ENCODE measurements at places on chromosomes 13 and 19. TPM values are rescaled to one million over a fixed set of nuclear protein-coding genes. Genes with fewer than 3 reads are reported as not detected.
A peak's percentile ranks its signal among the peaks of the same experiment; 100 is the strongest.

DNA sequence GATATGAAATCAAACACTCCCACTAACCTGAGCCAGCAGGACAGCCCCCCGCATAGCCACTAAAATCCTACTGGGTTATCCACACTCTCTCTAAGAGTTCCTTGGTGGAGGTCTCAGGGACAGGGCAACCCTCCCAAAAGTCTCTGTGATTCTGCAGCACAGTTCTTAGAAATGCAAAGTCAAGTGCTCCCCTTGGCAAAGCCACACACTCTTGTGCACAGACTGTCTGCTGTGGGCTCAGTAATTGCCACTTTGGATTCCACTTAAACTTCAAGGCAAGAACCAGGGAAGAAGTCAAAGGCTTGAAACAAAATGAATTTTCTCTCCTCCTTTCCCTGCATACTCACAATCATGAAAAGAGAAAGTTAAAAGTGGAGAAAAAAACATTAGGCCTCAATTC is 61.5 kb downstream of the DOCK9 start:
- H3K27me3 ChIP-seq = no peaks in the 10 kb centered on the region
- peaks cover 8% of the 10 kb centered on the region for H3K36me3 ChIP-seq
- H3K4me3 ChIP-seq = no peak overlapping the region
- no peak overlapping the region for H3K27ac ChIP-seq
- no peaks in the 10 kb centered on the region for H3K4me1 ChIP-seq
- DNase-seq = no peak

DNA sequence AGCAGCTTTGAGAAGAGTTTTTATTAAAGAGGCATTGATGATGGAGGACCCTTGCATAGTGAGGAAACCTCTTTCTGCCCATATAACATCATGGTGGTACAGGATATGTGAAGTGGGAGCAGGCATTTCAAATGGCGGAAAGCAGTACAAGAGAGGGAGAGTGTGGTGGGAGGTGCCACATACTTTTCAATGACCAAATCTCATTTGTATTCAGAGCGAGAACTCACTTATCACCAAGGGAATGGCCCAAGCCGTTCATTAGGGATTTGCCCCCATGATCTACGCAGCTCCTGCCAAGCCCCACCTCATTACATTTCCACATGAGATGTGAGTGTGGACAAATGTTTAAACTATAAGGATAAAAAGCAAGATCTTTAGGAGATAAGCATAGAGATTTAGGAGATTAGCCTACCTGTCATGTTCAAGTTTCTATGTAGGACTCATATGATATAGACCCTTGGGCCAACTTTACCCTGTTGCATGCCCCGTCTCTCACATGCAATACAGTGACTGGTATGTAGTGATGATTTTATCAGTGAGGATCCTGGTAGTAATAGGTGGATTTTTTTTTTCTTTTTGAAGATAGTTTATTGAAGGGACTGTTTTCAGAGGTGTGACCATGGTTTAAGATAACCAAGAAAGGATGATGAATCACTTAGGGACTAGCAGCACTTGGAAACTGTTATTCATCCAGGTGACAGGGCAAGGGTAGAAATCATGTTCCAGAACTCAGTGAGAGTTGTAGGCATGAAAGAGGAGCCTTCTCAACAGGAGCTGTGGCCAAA is 38.3 kb downstream of the DNAJC15 start:
- no peaks in the 10 kb centered on the region for H3K36me3 ChIP-seq
- H3K4me1 ChIP-seq = peaks cover 4% of the 10 kb centered on the region
- no peak for DNase-seq
- no peak overlapping the region for H3K4me3 ChIP-seq
- H3K27ac ChIP-seq = no peak overlapping the region

DNA sequence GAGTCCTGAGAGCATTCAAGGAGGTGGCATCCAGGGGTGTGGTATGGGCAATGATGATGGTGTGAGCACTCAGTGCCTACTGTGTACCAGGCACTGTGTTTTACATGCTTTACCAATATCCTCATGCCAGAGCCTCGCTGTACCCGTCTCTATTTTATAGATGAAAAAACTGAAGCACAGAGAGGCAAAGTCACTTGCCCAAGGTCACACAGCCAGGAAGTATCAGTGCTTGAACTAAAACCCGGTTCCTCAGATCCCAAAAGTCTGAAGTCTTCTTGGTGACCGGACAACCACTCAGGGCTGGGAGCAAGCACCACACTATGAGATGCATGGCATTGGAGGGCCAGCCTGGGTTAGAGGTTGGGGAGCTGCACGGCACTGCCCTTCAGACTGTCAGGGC is 84.1 kb downstream of the CHST8 start:
- no peaks in the 10 kb centered on the region for H3K36me3 ChIP-seq
- H3K27me3 ChIP-seq = no peaks in the 10 kb centered on the region
- peak; percentile 43 for DNase-seq
- H3K4me1 ChIP-seq = no peaks in the 10 kb centered on the region
- no peak overlapping the region for H3K27ac ChIP-seq

The CLASRP gene
- 105 TPM for total RNA-seq

The SKA3 gene
- 0.91 TPM for total RNA-seq

DNA sequence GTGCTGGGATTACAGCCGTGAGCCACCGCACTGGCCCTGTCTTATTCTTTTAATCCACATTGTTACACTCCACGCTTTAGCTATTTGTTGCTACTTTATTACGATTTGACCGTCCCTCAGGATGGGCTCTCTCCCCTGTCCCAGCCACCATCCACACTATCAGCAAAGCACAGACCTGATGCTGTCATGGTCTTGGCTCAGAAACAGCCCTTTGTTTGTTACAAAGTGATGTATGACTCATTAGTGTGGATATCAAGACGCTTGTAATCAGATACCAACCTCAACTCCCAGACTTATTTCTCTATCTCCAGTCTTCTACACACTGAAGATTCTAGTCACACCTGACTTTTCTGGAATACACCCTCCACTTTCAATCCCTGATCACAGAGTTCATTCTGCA is 84.6 kb upstream of the FREM2 start:
- H3K27ac ChIP-seq = no peak overlapping the region
- no peak for DNase-seq
- H3K4me3 ChIP-seq = no peak overlapping the region
- no peaks in the 10 kb centered on the region for H3K36me3 ChIP-seq
- H3K27me3 ChIP-seq = no peaks in the 10 kb centered on the region

The ELF1 gene
- 77.0 TPM for total RNA-seq

DNA sequence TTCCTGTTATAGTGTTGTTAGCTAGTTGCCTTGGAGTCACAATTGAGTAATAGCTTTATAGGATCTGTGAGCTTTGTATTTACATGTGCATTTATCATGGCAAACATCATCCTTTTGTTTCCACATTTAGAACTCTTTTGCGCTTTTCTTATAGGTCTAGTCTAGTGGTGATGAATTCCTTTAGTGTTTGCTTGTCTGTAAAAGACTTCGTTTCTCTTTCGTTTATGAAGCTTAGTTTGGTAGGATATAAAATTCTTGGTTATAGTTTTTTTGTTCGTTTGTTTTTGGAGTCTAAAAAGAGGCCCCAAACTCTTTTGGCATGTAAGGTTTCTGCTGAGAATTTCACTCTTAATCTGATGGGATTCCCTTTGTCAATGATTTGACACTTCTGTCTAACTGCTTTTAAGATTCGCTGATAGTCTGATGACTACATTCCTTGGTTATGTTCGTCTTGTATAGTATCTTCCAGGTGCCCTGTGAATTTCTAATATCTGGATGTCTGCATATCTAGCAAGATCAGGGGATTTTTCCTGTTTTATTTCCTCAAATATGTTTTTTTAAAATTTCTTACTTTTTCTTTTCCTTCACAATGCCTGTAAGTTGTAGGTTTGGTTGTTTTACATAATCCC is 20.2 kb downstream of the DNAJC3 start:
- H3K4me1 ChIP-seq = peaks cover 2% of the 10 kb centered on the region
- H3K27ac ChIP-seq = no peak overlapping the region
- DNase-seq = no peak
- no peaks in the 10 kb centered on the region for H3K27me3 ChIP-seq
- H3K4me3 ChIP-seq = no peak overlapping the region

The ZNF790 gene
- 7.6 TPM for total RNA-seq

DNA sequence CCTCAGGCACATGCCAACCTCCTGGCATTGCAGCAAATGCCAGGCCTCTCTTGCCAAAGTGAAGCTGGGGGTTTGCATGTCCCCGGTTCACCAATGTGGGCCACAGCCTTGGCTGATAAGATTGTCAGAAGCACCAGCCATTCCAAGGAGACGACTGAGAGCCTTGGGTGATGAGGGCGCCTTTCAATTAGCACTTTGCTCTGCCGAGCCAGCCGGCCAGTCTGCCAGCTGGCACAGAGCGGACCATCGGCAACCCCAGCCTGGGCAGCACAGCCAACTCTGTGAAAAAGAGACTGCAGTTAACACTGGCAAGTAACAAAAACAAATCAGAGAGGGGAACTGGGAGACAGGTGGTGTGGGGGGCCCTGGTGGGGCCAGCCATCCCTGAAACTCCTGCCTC is 67.3 kb downstream of the EFNB2 start:
- H3K36me3 ChIP-seq = no peaks in the 10 kb centered on the region
- H3K4me1 ChIP-seq = no peaks in the 10 kb centered on the region
- no peak overlapping the region for H3K4me3 ChIP-seq
- no peak for DNase-seq

- no peaks in the 10 kb centered on the region for H3K27me3 ChIP-seq
- no peak overlapping the region for H3K4me3 ChIP-seq
- DNase-seq = no peak
Measured at GRCh38 chr13:110286833-110287819, 19.8 kb downstream of the COL4A1 start.

GRCh38 chr19:51398096-51398704 is 7.8 kb upstream of the C19orf84 start:
- no peaks in the 10 kb centered on the region for H3K36me3 ChIP-seq
- H3K4me1 ChIP-seq = no peaks in the 10 kb centered on the region
- H3K27me3 ChIP-seq = no peaks in the 10 kb centered on the region

- H3K27ac ChIP-seq = no peak overlapping the region
- H3K36me3 ChIP-seq = no peaks in the 10 kb centered on the region
- no peak overlapping the region for H3K4me3 ChIP-seq
- no peak for DNase-seq
Measured at GRCh38 chr19:46256855-46257254, 27.3 kb downstream of the IGFL1 start.

The EPSTI1 gene
- total RNA-seq = 13.6 TPM

- DNase-seq = no peak
- H3K27ac ChIP-seq = no peak overlapping the region
- H3K4me1 ChIP-seq = no peaks in the 10 kb centered on the region
- no peaks in the 10 kb centered on the region for H3K27me3 ChIP-seq
- H3K4me3 ChIP-seq = no peak overlapping the region
Measured at GRCh38 chr19:49327878-49328544, 3.0 kb upstream of the SLC6A16 start.

The ZNF208 gene
- 12.6 TPM for total RNA-seq

GRCh38 chr19:53915000-53915399 is 5.9 kb downstream of the CACNG7 start:
- DNase-seq = no peak
- no peaks in the 10 kb centered on the region for H3K27me3 ChIP-seq
- no peak overlapping the region for H3K4me3 ChIP-seq

The RNF113B gene
- not detected for total RNA-seq

GRCh38 chr13:112793545-112794445 is 104.0 kb downstream of the ATP11A start:
- no peaks in the 10 kb centered on the region for H3K36me3 ChIP-seq
- no peak overlapping the region for H3K27ac ChIP-seq
- H3K4me1 ChIP-seq = no peaks in the 10 kb centered on the region
- H3K4me3 ChIP-seq = no peak overlapping the region

GRCh38 chr19:50244695-50245094 is 41.3 kb downstream of the MYH14 start:
- no peaks in the 10 kb centered on the region for H3K27me3 ChIP-seq
- H3K36me3 ChIP-seq = no peaks in the 10 kb centered on the region
- no peak for DNase-seq
- H3K27ac ChIP-seq = no peak overlapping the region

The IGSF23 gene
- not detected for total RNA-seq

The ADM5 gene
- total RNA-seq = 0.94 TPM

DNA sequence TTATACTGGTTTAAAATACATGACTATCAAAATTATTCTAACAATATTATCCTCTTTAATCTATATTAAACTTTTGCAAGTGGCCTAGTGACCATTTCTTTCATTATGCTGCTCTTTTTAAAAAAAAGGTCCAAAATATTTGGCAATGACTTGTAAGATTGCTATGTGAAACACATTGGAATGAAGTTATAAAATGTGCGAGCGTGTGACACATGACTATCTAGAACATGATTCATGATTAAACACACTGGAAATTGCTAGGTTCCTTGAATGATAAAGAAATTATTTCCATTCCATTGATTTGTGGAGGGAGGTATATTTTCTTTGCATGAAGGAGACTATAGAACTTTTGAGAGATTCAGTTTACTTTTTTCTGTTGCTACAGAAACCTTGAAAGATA is 739.1 kb downstream of the DIAPH3 start:
- no peak overlapping the region for H3K27ac ChIP-seq
- H3K36me3 ChIP-seq = no peaks in the 10 kb centered on the region
- no peaks in the 10 kb centered on the region for H3K27me3 ChIP-seq
- no peak overlapping the region for H3K4me3 ChIP-seq
- no peak for DNase-seq

The KIR3DL2 gene
- not detected for total RNA-seq

DNA sequence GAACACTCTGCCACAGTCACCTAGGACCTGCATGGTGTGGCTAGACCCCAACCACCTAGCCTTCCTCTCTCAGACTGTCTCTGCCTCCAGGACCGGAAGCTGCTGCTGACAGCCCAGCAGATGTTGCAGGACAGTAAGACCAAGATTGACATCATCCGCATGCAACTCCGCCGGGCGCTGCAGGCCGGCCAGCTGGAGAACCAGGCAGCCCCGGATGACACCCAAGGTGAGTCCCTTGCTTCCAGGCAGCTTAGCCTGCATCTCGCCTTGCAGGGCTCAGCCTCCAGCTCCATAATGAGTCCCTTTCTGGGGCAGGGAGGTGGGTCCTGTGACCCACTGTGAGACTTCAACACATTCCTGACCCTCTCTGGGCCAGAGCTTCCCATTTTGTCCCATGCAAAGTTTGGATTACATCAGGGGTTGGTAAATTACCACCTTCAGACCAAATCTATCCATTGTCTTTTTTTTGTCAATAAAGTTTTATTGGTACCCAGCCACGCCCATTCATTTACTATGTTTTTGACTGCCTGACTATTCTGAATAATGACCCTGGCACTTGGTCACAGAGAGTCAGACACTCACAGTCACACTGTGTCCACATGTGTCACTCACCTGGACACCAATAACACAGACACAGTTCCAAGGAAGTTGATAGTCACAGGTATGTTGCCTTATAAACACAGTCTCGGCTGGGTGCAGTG is 13.4 kb downstream of the PKN1 start:
- H3K36me3 ChIP-seq = peaks cover 6% of the 10 kb centered on the region
- H3K4me3 ChIP-seq = no peak overlapping the region
- no peak overlapping the region for H3K27ac ChIP-seq
- no peak for DNase-seq
- H3K27me3 ChIP-seq = no peaks in the 10 kb centered on the region

DNA sequence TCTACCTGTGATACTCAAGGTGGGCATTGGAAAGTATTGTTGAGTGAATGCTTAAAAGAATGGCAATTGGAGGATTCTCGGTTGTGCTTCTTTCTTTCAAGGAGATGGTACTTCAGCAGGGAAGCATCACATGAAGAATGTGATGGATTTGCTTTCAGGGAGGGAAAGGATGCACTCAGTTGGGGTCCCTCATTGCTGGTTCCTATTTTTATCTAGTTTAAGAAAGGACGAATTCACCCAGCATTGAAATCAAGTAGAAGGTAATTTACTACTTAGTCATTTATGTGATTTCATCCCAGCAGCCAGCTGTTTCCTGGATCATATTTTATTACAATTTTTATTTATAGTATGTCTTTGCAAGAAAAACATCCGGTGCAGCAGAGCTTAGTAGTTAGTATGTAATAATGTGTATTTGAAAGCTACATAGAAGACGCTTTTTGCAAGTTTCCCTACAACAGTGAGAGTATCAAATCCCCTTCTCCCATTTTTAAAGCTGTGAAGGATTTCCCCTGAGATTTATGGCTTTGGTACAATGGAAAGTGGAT is 417.9 kb downstream of the GPC5 start:
- no peak overlapping the region for H3K4me3 ChIP-seq
- no peak for DNase-seq
- no peaks in the 10 kb centered on the region for H3K36me3 ChIP-seq
- no peaks in the 10 kb centered on the region for H3K27me3 ChIP-seq
